ENCODE measurements at places on chromosomes 2 and 18. TPM values are rescaled to one million over a fixed set of nuclear protein-coding genes. Genes with fewer than 3 reads are reported as not detected.

DNA sequence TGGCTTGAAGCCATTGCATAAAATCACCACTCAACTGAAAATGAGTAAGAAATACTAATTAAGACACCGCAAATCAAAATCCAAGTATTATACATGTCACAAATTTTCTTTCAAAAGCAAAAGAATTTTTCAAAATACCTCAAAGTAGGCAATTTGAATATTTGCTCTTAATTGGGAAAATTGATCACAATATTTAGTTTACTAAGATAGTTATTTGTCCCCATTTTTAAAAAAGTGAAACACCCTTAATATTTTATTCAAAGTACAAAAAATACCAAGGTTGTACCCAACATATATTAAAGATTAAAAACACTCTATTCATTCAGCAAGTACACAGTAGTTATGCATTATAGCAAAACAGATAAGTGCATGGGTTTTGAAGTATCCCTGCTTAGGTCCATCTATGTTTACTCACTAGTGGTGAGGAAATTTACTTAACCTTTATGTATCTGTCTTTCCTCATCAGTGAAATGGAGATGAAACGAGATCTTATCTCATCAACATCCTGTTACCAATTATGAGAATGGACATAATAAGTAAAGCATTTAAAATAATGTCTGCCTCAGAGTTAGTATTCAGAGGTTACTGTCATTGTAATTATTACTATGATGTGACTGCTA, 35.1 kb downstream of the VPS54 start:
- no peak for DNase-seq
- no peaks in the 10 kb centered on the region for H3K27me3 ChIP-seq
- no peaks in the 10 kb centered on the region for H3K36me3 ChIP-seq

DNA sequence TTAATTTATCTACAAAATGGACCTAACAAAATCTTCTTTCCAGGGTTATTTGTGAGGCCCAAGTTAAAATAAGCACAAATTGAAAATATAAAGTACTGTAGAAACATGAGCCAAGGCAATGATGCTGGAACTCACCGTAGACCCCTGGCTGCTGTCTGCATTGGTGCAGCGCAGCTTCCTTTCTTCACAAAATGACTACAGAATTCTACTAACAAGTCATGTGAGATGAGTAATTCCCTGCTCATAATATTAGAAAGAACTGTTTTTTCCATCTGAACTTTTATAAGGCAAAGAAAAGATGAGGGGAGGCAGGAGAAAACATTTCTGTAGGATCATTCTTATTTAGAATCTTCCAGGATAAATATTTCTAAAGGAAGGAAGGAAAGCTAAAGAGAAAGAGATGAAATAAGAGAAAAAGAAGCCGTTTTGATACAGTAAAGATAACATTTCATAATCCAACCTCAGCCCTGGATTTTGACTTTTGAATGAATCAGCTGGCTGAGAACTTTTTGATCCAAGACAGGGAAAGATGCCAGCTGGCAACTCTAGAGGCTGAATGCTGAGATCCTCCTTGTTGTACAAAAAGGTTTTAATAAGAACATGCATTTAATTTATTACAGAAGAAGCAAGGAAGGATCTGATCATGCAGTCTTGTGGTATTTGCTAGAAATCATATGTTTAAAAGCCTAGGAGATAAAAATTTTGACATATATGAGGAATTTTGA, 183.9 kb upstream of the KLHL14 start:
- no peak for DNase-seq
- peaks cover 1% of the 10 kb centered on the region for H3K4me1 ChIP-seq
- H3K27ac ChIP-seq, result no peak overlapping the region

DNA sequence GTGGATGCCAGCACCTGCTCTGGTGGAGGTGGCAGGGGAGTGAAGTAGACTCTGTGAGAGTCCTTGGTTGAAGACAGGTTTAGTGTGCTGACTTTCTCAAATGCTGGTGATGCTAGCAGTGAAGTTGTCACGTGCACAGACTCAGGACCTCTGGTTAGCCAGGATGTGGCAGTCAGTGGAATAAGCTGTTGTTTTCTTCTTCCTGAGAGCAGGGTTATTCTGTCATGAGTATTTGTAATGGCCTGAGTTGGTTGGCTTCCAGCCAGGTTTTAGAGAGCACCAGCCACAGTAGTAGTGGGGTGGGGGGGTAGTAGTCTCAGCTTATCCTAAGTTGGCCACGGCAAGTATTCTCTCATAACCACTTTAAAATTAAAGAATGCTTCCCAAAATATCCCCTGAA, 238.5 kb upstream of the FBXO11 start:
- no peaks in the 10 kb centered on the region for H3K27me3 ChIP-seq
- H3K4me1 ChIP-seq, result no peaks in the 10 kb centered on the region
- H3K27ac ChIP-seq, result no peak overlapping the region
- no peak overlapping the region for H3K4me3 ChIP-seq

DNA sequence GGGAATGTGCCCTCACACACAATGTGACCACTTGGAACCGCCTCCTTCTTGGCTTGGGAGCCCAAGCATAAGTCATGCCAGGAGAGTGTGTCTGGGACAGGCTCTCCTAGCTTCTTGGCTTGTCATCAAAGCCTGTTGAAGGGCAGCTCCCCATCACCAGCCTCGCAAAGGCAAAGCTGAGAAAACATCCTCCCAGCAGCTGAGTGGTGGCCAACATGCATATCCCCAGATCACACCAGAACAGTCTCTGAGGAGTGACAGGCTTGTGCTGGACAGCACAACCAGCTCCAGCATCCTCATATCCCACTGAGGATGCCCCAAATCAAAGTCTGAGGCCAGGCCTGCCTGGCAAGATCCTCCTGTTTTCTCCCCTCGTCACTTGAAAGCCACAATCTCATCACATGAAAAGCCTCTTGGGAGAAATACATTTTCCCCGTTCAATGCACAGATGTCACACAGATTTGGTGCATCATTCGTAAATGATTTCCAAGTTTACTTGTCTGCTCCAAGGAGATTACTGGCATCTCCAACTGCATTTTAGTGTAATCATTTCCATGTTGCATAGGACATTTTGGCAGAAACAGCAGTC, 269.3 kb downstream of the TTC32 start:
- no peak overlapping the region for H3K4me3 ChIP-seq
- no peaks in the 10 kb centered on the region for H3K27me3 ChIP-seq
- no peak overlapping the region for H3K27ac ChIP-seq
- DNase-seq, result no peak
- H3K4me1 ChIP-seq, result no peaks in the 10 kb centered on the region

GRCh38 chr2:207260947-207261346, 95.2 kb upstream of the KLF7 start:
- no peaks in the 10 kb centered on the region for H3K36me3 ChIP-seq
- no peak overlapping the region for H3K27ac ChIP-seq
- peaks cover 7% of the 10 kb centered on the region for H3K4me1 ChIP-seq

DNA sequence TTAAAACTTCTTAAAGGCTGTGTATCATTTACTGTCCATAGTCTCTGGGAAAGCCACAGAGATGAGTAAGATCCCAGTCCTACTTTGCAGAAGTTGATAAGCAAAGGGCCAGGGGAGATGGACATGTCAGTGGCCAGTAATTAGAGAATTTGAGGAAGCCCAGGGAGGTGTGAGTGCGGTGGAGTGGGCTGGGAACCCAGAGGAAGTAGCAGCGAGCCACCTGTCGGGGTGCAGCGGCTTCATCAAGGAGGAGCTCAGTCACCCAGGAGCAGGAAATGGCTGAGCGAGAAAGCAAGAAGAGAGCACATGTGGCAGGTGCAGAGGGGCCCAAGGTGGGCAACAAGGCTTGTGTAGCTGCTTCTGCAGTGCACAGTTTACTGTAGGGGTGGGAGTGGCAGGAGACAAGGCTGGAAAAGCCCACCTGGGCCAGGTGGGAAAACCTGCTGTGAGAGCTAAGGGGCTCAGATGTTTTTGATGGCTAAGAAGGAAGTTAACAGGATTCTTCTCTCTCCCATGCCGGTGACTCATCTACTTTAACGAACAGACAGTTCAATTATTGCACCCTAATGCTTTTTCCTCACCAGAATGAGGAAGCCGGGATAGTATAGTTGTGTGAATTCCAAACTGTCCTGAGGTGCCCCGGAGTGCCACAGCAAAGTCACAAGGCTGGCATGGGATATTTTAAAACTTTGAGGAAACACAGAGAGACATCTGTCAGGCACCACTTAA, 34.8 kb upstream of the MGAT5 start:
- no peaks in the 10 kb centered on the region for H3K36me3 ChIP-seq
- no peak overlapping the region for H3K4me3 ChIP-seq
- DNase-seq, result no peak
- H3K27ac ChIP-seq, result no peak overlapping the region
- no peaks in the 10 kb centered on the region for H3K27me3 ChIP-seq

GRCh38 chr2:169015943-169016342, 15.2 kb downstream of the ABCB11 start:
- no peak overlapping the region for H3K4me3 ChIP-seq
- H3K36me3 ChIP-seq, result no peaks in the 10 kb centered on the region
- H3K27ac ChIP-seq, result no peak overlapping the region
- no peak for DNase-seq
- no peaks in the 10 kb centered on the region for H3K27me3 ChIP-seq

DNA sequence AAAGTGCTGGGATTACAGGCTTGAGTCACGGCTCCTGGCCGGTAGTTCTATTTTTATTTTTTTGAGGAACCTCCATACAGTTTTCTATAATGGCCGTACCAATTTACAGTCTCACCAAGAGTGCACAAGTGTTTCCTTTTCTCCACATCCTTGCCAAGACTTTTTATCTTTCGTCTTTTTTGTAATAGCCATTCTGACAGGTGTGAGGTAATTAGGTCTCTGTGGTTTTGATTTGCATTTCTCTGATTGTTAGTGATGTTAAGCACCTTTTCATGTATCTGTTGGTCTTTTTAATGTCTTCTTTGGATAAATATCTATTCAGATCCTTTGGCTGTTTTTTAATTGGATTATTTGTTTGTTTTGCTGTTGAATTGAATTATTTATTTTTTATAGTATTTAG, 9.3 kb downstream of the ARMC9 start:
- no peaks in the 10 kb centered on the region for H3K27me3 ChIP-seq
- no peak for DNase-seq
- no peaks in the 10 kb centered on the region for H3K4me1 ChIP-seq
- no peaks in the 10 kb centered on the region for H3K36me3 ChIP-seq

Gene ERMN
- total RNA-seq, result not detected

Gene GALR1
- 0.05 TPM for total RNA-seq

Gene EN1
- total RNA-seq, result not detected

All from ovary (tissue), 10 donors.